Esophagus muscularis mucosa (tissue), 4 donors: ENCODE measurements at places on chromosomes 4 and X. TPM values are rescaled to one million over a fixed set of nuclear protein-coding genes. Genes with fewer than 3 reads are reported as not detected.

MEPE gene
- not detected for total RNA-seq

KLF8 gene
- total RNA-seq, result 15.5 TPM

TLR2 gene
- 7.6 TPM for total RNA-seq

PHEX gene
- 0.66 TPM for total RNA-seq

HERC6 gene
- total RNA-seq, result 5.0 TPM

MAGEC2 gene
- not detected for total RNA-seq
